ENCODE measurements at places on chromosomes 11 and 22. TPM values are rescaled to one million over a fixed set of nuclear protein-coding genes. Genes with fewer than 3 reads are reported as not detected.
A peak's percentile ranks its signal among the peaks of the same experiment; 100 is the strongest.

DNA sequence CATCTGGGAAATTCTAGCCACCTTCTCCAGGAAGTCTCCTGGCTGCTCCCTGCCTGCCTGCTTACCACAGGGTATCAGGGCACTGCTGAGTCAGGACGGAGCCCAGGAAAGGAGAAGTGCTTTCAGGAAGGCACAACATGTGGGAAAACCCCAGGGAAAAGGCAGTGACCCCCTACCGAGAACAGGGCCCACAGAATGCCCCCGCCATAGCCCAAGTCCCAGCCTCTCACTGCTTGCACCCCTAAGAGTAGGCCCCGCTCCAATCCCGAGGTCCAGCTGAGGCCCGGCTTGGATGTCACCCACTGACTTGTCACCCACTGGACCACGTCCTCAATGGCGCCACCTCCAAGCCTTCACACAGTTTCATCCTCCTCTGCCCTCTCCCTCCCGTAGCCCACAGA, 34.1 kb downstream of the ARAP1 start:
- peaks cover 6% of the 10 kb centered on the region for H3K36me3 ChIP-seq
- H3K27ac ChIP-seq: no peak overlapping the region
- H3K4me3 ChIP-seq: no peak overlapping the region
- no peaks in the 10 kb centered on the region for H3K27me3 ChIP-seq

TNNT3 gene
- 7.6 TPM for total RNA-seq

NAALAD2 gene
- total RNA-seq: not detected

OPCML gene
- not detected for total RNA-seq

ZBTB16 gene
- 3.9 TPM for total RNA-seq

MRGPRE gene
- total RNA-seq: not detected

- H3K27ac ChIP-seq: no peak overlapping the region
- H3K4me3 ChIP-seq: no peak overlapping the region
- H3K27me3 ChIP-seq: peaks cover 20% of the 10 kb centered on the region
Observed at GRCh38 chr11:11635443-11635842, 13.6 kb upstream of the GALNT18 start.

MEI1 gene
- 37.3 TPM for total RNA-seq

DNA sequence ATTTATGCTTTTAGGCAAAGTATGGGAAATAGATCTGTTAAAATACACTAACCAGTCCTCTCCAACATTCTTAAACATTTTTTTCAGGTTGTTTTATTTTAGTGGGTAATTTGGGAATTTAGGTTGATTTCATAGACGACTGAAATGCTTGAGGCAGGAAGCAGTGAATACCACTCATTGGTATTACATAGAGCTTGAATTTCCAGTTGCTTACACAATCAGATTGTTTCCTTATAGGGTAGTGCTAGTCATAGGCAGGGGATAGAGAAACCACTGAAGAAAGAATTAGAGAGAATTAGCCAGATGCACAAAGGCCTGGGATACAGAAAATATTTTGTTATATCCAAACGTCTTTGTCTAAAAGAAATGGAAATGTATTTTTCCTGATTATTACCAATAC, 23.9 kb upstream of the LYVE1 start:
- no peaks in the 10 kb centered on the region for H3K36me3 ChIP-seq
- peaks cover 18% of the 10 kb centered on the region for H3K27me3 ChIP-seq

CARD18 gene
- not detected for total RNA-seq

- no peaks in the 10 kb centered on the region for H3K27me3 ChIP-seq
- H3K36me3 ChIP-seq: peaks cover 15% of the 10 kb centered on the region
Observed at GRCh38 chr22:31615940-31616314, 46.1 kb downstream of the PISD start.

- no peaks in the 10 kb centered on the region for H3K27me3 ChIP-seq
- no peak overlapping the region for H3K27ac ChIP-seq
- no peaks in the 10 kb centered on the region for H3K4me1 ChIP-seq
- H3K4me3 ChIP-seq: no peak overlapping the region
- no peaks in the 10 kb centered on the region for H3K36me3 ChIP-seq
Observed at GRCh38 chr11:28621753-28622152, 513.6 kb downstream of the METTL15 start.

BMAL1 gene
- total RNA-seq: 81.8 TPM

DNA sequence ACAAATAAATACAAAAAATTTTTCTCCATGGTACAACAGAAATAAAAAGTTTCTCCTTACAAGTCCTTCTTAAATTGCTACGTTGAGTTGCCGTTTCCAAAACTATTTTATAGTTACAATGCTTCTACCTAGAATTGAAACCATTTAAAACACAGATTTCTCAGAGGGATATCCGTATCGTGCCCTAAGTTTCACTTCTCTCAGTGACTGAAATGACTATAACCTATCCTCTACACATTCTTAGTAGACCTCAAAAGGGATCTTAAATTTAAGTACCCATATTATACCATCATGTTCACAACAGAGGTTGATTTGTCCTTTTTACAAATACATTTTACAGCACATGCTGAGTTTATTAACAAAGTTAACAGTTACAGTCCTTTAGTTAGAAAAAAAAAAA, 44.1 kb downstream of the USP28 start:
- no peak for DNase-seq
- peak overlapping the region; percentile 21 for H3K4me3 ChIP-seq
- peak overlapping the region; percentile 77 for H3K27ac ChIP-seq
- H3K4me1 ChIP-seq: peaks cover 12% of the 10 kb centered on the region

GRCh38 chr11:10348650-10349280, 43.9 kb downstream of the ADM start:
- no peaks in the 10 kb centered on the region for H3K36me3 ChIP-seq
- H3K27me3 ChIP-seq: peaks cover 42% of the 10 kb centered on the region
- no peak overlapping the region for H3K27ac ChIP-seq
- no peak for DNase-seq
- no peaks in the 10 kb centered on the region for H3K4me1 ChIP-seq

DNA sequence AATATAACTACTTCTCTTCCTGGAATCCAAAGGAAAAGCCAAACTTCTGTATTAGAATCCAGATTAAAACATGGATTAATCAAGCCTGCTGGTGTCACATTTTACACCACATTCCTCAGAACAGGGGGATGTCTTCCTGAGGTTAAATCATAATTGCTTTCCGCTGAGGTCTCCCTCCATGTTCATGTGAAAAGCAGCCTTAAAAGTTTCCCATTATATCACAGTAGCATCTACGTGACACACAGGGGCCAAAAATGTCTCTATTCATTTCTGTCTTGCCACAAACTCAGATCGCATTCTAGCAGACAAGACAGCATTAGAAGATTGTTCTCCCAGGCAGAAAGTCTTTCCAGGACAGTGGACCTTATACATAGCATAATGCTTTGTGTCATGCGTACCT, 788.7 kb downstream of the OPCML start:
- H3K4me3 ChIP-seq: no peak overlapping the region
- DNase-seq: no peak
- no peaks in the 10 kb centered on the region for H3K4me1 ChIP-seq
- no peak overlapping the region for H3K27ac ChIP-seq
- H3K36me3 ChIP-seq: no peaks in the 10 kb centered on the region

ELFN2 gene
- 0.50 TPM for total RNA-seq

GRCh38 chr22:49106096-49106841, 721.4 kb downstream of the BRD1 start:
- no peaks in the 10 kb centered on the region for H3K4me1 ChIP-seq
- DNase-seq: no peak
- no peaks in the 10 kb centered on the region for H3K36me3 ChIP-seq
- H3K4me3 ChIP-seq: no peak overlapping the region
- no peaks in the 10 kb centered on the region for H3K27me3 ChIP-seq

DNA sequence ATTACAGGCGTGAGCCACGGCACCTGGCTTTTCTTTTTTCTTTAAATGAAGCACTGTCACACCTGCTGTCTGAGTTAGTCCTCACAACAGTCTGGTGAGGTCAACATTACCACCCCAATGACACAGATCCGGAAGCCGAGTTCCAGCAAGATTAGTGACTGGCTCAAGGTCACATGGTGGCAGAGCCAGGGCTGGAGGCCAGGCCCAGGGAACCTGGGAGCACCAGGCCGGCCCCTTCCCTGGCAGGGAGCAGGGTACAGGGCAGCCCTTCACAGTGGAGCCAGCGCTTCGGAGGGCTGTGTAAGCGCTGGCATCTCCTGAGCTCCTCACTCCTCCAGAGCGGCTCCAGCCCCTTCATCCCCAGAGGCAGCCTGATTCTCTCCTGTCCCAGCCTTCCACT, 118.7 kb downstream of the ST3GAL4 start:
- DNase-seq: no peak
- no peaks in the 10 kb centered on the region for H3K27me3 ChIP-seq
- no peaks in the 10 kb centered on the region for H3K36me3 ChIP-seq
- peaks cover 16% of the 10 kb centered on the region for H3K4me1 ChIP-seq
- no peak overlapping the region for H3K4me3 ChIP-seq
- H3K27ac ChIP-seq: no peak overlapping the region

DNA sequence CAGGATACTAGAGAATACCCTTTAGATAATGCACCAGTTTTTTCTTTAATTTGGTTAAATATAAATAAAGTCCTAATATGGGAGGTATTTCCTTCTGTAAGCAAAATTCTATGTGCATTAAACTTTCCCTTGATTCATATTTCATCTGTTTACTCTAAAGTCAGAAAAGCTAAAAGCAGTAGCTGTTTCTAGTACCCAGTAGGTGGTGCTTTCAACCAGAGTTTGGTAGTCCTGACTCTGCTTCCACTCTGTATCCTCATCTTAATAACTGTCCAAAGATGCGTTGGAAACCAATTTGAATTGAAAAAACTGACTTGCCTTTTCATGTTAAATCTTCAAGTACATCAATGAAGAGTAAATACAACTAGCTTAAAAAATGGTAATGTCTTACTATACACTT, 1065.2 kb downstream of the JRKL start:
- no peak for DNase-seq
- no peaks in the 10 kb centered on the region for H3K27me3 ChIP-seq
- H3K4me3 ChIP-seq: no peak overlapping the region

DNA sequence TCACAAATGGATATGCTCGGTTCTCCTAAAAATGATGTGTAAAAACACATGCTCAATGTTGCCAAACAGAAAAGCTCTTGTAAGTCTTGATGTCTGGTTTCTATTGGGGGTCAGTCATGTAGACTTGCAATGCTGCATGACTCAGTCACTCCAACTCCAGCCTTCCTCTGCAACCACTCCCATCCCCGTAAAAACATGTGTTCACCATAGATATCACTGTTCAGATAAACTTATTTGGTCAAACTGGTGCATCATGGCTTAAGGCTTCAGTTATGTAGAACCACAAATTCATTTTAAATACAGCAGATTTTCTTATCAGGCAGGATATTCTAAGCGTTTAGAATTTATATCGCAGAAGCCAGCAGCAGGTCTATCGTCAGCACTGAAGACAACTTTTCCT, 298.4 kb upstream of the LUZP2 start:
- no peaks in the 10 kb centered on the region for H3K27me3 ChIP-seq
- no peak for DNase-seq
- H3K4me3 ChIP-seq: no peak overlapping the region

NXPE4 gene
- total RNA-seq: not detected

FZD4 gene
- total RNA-seq: 0.16 TPM

GRCh38 chr11:133306019-133306418, 226.3 kb downstream of the OPCML start:
- H3K36me3 ChIP-seq: no peaks in the 10 kb centered on the region
- no peak for DNase-seq
- no peak overlapping the region for H3K27ac ChIP-seq
- H3K4me3 ChIP-seq: no peak overlapping the region
- H3K4me1 ChIP-seq: no peaks in the 10 kb centered on the region
